ENCODE measurements at places on chromosomes 7 and 10.

- no peak for DNase-seq
Measured at GRCh38 chr10:87705339-87705738, 45.7 kb downstream of the PAPSS2 start.

DNA sequence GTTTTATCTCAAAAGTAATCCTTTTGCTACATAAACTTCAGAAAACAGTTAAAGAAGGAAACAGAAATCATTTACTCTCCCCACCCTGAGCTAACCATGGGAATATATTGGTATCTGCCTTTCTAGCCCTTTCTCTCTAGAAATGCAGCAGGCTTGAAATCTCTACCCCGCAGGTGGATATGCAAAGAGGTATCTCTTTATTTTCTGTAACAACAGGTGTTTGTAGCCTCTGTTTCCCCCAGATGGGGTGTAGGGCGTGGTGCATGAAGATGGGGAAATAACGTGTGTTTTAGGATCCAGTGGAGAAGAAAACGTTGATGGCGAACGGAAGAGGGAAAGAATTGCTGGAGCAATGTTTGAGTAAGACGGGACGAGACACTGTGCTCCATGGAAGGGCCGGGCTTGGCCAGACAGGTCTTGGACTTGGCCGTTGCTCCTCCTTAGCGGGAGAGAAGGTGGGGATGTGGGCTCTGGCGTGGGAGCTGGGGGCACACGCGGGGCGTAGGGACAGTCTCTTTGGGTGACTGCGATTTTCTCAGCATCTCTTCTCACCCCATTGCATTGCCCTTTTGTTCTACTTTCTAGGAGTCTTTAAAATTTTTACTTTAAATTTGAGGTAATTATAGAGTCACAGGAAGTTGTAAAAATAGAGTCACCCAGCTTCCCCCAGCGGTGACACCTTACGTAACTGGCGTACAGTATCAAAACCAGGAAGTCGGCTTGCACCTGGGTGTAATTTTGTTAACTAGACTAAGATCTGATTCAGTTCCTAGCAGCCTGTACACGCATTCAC lies 82.9 kb downstream of the ELFN1 start:
- DNase-seq = no peak

- DNase-seq = no peak
Measured at GRCh38 chr7:105786520-105787470, 89.6 kb downstream of the ATXN7L1 start.

DNA sequence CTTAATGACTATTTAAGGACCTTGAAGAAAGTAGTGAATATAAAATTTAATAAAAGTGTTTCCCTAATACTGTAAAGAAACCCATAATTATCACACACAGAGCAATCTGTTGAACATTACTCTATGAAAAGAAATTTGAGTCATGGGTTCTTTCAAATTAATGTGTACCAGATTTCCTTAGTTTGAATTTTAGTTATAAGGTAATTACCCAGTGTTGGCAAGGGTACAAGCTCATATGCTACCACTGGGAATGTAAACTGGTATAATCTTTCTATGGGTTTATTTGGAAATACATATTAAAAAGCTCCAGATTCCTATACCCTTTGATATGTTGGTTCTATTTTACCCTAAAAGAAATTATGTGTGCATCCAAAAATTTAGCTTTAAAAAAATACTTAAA lies 22.9 kb downstream of the PANK1 start:
- no peak for DNase-seq

DNA sequence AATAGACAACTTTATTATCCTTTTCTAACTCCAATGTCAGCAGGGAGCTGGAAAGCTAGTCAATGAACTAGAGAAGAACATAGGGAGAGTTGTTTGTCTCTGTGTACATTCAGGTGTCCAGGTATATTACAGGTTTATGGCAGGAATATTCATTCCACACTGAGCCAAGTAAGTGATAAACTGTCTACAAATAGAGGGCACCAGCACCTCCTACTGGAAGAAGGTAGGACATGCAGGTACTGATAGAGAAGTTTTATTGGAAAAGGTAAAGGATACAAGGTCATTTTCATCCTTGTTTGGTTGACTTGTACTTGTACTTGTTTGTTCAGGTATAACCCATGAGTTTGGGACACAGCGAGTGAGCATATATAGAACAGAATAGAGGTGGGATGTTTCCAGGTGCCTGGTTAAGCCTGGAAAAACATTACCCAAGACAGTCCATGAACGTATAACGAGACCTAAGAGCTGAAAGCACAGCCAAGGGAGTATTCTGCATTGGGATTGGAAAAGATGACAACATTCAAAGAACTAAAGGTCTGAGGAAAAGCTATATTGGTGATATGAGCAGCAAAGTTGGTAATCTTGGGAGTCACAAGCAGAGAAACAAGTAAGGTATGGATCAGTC lies 61.4 kb upstream of the PPP1R3C start:
- DNase-seq = no peak

GRCh38 chr7:106347229-106347833 lies 62.5 kb upstream of the NAMPT start:
- DNase-seq = no peak

GRCh38 chr7:84629216-84629615 lies 434.6 kb upstream of the SEMA3A start:
- DNase-seq = no peak

DNA sequence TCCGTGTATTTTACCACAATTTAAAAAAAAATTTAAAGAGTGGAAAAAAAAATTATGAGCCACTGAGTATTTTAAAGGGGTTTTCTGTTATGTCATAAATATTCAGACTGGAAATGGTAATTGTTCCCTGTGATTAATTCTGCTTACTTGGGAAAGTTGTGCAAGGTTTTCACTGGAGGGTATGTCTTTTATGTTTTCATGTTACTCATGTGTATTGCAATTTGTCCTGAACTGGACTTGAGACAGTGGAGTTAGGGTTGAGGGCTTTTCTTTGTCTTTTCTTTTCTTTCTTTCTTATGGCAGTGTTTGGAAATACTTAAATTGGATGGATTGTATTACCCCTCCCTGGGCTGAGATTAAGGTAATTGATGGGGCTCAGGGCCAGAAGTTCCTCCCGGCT lies 257.7 kb downstream of the BAMBI start:
- no peak for DNase-seq

GRCh38 chr7:91519241-91520158 lies 255.3 kb downstream of the FZD1 start:
- no peak for DNase-seq

DNA sequence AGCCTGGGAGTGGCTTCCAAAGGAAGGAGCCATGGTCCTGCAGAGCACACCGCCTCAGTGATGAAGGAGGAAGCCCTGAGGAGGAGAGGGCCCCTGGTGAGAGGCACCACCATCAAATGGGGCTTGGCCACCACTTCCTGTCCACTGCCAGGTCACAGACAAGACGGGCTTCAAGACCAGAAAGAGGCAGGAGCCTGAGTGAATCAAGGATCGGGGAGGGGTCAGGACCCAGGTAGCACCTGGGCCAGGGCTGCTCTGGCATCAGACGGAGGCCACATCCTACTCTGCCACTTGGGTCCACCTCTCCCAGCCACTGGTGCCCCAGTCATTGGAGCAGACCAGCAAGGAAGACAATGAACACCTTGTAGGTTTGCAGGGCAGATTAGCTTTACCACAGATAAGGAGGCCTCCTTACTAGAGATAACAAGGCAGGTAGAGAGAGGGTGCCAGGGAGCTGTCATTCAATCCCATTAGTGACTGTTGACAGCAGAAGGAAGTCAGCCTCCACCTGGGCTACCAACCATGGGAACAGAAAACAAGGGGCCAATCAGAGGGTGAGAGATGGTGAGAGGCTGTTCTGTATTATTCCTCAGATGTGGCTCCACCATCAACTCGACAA lies 143.4 kb downstream of the TNS3 start:
- no peak for DNase-seq

DNA sequence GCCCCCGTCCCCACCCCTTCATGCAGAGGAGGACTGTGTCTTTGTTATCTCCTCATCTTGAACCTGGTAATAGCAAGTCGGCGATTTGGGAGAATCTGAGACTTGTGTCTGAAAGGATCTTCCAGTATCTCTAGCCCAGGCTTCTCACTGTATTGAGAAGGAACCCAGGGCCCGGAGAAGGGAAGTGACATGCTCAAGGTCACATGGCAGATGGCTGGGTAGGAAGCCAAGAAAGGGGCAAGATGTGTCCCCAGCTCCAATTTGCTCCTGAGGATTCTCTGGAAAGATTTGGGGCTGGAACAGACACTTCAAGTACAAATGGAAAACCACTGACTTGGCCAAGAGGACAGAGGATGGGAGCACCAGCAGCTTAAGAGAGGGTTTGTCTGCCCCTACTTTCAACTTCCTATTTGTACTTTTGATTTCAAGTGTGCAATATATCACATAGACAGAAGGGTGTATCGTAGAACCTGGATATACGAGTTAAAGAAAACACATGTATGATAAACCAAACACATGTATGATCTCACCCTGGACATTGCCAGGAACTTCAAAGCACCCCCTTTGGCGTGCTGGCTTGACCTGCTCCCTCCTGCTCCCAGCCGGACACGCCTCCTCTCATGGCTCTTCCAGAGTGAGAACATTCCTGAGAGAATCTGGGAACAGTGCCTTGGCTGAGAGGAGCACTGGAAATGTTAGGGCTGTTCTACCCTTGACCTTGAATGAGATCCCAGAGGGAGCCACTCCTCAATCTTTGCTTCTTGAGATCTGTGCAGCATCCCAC lies 79.7 kb downstream of the CDH23 start:
- no peak for DNase-seq

DNA sequence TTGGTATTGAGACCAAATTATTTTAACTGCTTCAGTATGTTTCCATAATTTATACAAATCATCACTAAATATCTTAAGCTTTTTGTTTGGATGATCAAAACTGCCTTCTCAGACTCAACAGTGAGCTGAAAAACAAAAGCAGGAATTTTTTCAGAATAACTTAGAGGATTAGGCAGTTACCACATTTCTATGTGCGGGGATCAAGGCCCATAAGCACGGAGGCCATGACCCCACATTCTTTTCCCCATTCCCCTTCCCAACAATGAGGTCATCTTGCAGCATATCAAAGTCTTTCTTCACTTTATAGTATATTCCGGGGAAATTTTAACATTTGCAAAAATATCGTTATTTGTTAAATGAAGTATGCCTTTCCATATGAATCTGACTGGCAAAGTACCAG lies 125.8 kb downstream of the ELMO1 start:
- no peak for DNase-seq

DNA sequence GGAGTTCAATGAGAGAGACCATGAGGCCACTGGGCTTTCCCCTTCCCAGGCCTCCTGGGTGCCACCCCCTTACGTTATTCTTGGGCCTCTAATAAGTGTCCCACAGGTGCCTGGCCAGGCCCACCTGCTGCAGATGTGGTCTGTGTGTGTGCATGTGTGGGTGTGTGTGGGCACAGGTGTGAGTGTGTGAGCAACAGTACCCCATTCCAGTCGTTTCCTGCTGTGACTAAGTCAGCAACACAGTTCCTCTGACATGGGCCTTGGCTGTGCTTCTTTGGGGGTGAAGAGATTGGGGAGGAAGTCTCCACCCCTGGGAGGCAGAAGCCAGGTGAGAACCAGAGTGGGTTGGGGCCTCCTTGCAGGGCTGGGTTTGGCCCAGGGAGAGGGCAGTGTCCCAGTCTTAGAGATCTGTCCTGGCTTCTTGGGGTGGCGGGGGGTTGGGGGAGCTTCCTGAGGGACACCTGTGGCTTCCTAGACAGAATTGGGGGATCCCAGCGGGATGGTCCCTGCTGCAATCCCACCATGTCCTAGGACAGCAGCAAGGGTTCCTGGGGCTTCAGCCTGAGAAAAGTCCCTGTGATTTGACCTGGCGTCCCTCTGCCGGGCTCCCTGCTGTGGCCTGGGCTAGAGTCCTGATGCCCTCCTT lies 4.1 kb upstream of the PILRB start:
- DNase-seq = peak; percentile 42

- no peak for DNase-seq
Measured at GRCh38 chr7:20777377-20778062, 9.2 kb downstream of the SP8 start.

GRCh38 chr10:89332123-89332633 lies 4.4 kb downstream of the IFIT3 start:
- DNase-seq = peak; percentile 11

DNA sequence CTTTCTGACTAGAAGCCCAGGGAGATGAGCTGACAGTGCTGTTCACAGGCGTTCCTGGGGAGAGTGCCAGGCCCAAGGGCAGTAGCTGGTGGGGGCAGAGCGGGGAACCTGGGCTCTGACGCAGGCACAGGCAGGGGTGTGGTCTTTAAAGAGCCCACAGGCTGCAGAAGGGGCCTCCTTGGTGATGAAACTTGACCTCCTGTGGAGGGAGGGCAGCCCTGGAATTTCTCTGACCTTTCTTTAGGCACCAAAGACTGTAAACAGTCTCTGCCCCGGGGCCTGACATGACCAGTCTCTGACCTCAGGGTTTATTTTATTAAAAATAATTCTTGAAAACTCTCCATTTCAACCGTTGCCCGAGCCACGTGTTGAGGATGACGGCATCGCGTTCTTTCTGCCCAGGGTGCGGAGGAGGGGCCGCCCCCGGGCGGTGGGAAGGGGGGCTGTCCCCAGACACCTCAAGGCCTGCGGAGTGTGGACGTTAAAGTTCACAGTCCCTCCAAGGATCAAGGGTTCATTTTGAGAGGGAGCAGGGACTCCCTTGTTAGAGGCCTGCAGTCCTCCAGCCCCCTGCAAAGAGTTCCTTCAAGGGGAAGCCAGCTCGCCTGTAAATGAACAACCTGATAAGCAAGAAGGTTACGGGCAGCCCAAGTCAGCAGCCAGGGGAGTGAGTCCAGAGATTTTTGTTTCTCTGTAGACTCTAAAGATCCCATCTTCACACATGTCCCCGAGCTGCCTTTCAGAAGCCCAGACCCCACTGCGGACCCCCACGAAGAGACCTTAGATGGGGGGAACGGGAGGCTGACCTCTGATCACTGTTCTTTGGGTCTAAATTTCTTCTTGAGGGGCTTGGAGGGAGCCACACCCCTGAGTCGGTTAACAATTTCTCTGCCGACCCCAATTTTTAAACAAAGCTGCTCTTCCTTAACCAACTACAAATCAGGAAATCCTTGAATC lies 128.9 kb downstream of the VIPR2 start:
- no peak for DNase-seq

DNA sequence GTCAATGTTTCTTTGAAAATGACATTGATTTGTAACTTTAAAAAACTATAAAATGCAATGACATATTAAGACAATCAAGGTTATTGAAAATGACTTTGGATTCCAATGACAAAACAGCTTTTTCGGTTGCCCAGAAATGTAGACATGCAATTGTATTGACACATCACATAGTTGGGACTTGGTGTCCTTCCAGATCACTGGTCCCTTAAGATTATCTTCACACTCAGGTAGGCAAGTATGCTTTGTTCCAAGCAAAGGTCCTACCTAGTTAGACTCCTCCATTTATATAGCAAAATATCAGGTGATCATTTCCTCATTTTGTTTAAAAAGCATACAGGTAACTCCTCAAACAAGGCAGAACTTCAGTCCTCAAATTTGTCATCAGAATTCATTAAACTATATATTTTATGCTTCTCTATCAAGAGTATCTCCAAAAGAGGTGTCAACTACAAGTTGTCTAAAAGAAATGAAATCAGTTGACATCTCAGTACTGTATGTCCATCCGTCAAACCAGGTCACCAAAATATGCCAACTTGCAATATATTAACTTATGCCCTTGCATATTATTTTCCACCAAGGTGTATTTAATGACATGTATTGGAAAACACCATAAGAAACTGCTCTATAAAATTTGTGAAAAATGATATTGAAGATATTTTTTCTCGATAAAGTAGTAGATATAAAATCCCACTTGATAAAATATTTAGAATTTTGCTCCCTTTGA lies 64.6 kb downstream of the TSPAN12 start:
- no peak for DNase-seq

- DNase-seq = no peak
Measured at GRCh38 chr7:122304996-122305421, 459 bp upstream of the FEZF1 start.

- no peak for DNase-seq
Measured at GRCh38 chr7:152202056-152202455, 176.6 kb downstream of the GALNT11 start.

- DNase-seq = no peak
Measured at GRCh38 chr7:131039836-131040235, 287.8 kb upstream of the MKLN1 start.
